NCI-H146 (cell line): ENCODE measurements at places on chromosomes 7 and 10.

DNA sequence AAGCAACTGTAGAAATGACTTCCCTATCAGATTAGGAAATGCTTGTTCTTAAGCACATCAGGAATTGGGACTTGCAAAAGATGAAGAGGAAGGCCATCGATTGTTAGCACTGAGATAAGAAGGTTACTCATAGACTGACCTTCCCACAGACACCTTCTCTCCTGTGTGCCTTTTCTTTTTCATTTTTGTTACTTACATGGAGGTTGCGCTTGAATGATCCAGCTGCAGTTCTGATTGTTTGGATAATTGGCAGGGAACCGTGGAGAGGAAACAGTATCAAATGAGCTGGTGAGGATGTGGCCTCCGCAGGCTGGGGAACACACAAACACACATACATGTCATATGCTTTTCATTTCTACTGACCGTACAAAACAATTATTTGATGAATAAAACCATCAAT lies 134.9 kb upstream of the RSU1 start:
- DNase-seq, result no peak

DNA sequence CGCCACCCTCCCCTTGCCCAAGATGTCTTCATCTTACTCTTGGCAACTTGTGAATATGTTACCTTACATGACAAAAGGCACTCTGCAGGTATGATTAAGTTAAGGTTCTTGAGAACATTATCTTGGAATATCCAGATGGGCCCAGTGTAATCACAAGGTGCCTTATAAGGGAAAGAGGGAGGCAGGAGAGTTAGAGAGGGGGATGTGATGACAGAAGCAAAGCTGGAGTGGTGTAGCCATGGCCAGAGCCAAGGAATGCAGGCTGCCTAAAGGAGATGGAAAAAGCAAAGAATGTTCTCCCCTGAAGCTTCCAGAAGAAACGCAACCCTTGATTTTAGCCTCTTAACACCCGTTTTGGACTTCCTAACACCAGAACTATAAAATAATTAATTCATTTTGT lies 318.0 kb downstream of the C7orf25 start:
- DNase-seq, result no peak

- DNase-seq, result no peak
Observed at GRCh38 chr10:91519899-91520514, 109.9 kb downstream of the HECTD2 start.

DNA sequence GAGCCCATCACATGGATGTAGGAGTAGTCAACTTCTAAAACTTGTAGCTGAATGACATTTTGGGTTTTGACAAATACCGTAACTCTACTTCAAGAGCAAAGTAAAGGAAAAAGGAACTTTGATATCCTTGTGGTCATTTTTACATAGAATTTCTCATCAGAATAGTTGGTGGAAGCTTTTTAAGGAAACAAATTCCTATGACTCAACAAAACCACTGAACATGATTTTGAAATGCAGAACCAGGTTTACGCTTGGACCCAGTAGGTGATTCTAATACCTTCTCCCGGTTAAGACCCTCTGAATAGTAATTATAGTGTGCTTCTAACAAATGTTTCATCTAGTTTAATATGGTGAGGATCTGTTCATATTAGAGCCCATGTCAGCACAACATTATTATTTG lies 307.8 kb downstream of the GPR37 start:
- DNase-seq, result no peak

GRCh38 chr7:150935149-150935548 lies 43.0 kb downstream of the KCNH2 start:
- no peak for DNase-seq

GRCh38 chr7:40099837-40100236 lies 34.6 kb downstream of the MPLKIP start:
- DNase-seq, result no peak

DNA sequence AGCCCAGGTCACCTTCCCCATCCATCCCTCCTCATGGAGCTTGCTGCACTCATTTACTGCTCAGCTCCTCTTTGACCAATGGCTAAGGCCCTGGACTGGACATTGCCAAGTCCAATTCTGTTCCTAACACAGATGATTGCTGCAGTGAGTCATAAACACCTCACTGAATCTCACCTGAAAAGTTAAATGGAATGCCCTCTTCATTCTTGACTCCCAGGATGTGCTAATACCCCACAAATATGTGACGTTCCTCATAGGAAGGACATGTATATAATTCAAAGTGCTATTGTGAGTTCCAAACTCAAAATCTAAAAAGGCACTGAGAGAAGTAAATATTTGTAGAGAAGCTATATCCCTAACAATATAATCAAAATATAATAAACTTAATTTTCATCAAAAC lies 73.5 kb upstream of the DLX6 start:
- DNase-seq, result no peak

DNA sequence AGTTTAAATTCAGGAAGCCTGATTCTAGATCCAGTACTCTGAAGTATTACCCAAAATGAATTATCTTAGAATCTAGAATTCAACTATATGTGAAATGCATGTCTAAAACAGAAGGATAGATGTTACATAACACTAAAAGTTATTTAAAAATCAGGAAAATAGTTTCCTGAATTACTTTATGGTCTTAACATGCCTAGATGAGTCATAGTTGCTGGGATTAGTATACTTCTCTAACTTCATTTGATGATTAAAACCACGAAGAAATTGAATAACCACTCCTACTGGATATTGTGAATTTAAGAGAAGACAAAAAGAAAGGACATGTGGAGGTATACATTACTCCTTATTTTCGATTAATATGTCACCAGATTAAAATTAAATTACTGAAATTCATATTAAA lies 65.5 kb downstream of the ATAD1 start:
- no peak for DNase-seq

DNA sequence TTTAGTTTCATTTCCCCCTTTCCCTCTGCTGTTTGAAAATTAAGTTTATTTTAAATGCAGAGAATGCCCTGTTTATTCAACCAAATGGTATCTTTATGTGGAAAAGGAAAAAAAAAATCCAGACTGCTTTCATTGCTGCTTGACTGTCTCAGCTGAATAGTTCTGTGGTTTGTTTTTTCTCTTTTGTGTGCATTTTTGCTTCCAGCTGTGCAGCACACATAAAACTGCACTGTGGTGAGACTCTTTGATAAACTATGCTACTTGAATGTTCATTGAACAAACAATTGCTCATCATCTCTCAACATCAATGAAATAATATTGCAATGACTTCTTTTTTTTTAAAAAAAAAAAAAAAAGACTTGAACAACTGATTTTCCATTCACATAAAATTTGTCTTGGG lies 78.6 kb upstream of the GLI3 start:
- no peak for DNase-seq

GRCh38 chr7:47482013-47482875 lies 99.7 kb downstream of the TNS3 start:
- no peak for DNase-seq

GRCh38 chr10:90959826-90960225 lies 38.9 kb upstream of the ANKRD1 start:
- no peak for DNase-seq

GRCh38 chr10:78578929-78579328 lies 489.8 kb upstream of the ZMIZ1 start:
- peak; percentile 31 for DNase-seq

- DNase-seq, result peak; percentile 90
Observed at GRCh38 chr7:26398427-26398755, 106.7 kb downstream of the SNX10 start.

DNA sequence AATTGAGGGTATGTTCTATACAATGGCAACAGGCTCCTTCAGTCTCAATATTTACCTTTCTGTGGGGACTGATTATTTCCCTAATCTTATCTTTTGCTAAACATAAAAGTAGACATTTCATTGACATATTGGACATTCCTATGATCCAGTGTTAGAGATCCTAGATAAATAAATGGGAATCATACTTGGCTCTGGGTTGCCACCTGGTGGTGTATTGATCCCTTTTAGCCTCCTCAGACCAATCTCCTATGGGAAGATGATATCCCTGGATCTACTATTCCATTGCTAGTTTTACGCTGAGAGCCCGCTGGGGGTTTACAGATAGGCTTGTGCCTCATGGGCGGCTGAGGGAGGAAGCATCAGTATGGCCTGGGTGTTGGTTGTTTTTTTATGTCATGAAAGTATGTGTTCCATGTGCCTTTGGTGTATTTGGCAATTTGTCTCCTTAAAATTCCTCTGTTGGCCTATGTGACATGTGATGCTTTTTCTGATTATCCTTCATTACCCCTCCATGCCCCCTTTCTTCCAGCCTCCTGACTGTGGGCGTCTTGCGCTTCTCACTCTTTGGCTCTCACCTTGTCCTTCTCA lies 18.8 kb downstream of the CELF2 start:
- DNase-seq, result peak; percentile 91

DNA sequence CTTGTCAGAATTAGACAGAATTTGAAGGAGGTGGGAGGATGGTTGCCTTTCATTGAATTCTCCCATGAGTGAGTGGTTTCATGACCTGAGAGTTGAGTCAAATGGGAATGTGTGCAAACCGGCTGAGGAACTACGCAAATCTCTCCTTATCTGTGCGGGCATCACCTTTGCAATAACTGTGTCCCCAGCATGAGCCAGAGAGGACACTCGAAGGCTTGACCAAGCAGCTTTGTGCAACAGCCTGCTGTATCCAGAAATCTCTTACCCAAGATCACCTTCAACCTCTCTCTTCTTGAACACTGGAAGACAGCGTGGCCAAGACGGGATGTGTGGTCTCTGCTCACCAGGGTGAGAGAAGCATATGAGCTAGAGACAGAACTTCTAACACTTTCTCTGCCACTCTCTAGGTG lies 93.8 kb upstream of the IKZF1 start:
- no peak for DNase-seq

- DNase-seq, result no peak
Observed at GRCh38 chr10:103512166-103512565, 18.7 kb downstream of the NEURL1 start.

- DNase-seq, result no peak
Observed at GRCh38 chr7:86932038-86932512, 127.4 kb downstream of the ELAPOR2 start.

GRCh38 chr7:131482800-131483199 lies 73.6 kb downstream of the PODXL start:
- no peak for DNase-seq
